ENCODE measurements at places on chromosomes 4 and X.

DNA sequence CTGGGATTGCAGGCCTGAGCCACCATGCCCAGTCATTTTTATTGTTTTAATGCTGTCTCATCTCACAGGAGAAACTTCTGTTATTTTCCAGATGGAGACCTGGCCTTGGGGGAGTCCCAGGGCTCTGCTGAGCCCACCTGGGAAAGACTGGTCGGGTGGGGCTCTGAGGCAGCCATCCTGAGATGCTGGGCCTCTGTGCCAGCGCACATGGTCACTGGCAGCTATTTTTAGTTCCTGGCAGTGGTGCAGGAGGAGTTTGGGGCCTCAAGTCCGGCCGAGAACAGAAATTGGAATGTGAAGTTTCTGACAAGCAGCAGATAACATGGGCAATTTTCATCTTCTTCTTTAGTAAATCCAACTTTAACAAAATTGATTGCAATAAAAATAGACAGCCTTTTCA lies 44.5 kb downstream of the SORCS2 start:
- no peak for DNase-seq

GRCh38 chr4:169952236-169953002 lies 73.8 kb downstream of the MFAP3L start:
- no peak for DNase-seq

DNA sequence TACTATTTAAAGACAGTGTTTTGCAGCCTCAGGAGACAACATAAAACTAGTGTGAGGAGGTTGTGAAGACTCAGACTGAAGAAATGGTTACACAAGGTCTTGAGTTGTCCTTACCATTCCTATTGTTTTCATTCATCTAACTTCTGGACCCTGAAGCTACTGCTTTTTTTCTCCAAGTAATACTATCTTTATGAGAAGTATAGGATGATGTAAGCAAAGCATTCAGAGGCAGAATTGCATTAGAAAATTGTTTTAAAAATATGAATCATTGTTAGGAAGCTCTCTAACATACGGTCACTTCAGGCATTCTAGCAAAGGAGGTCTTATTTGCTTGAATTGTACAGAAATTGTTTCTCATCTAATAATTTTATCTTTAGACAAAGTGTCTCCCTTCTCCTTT lies 357.8 kb downstream of the TLL1 start:
- DNase-seq, result no peak

- no peak for DNase-seq
Observed at GRCh38 chr4:107619066-107619465, 101.0 kb downstream of the PAPSS1 start.

DNA sequence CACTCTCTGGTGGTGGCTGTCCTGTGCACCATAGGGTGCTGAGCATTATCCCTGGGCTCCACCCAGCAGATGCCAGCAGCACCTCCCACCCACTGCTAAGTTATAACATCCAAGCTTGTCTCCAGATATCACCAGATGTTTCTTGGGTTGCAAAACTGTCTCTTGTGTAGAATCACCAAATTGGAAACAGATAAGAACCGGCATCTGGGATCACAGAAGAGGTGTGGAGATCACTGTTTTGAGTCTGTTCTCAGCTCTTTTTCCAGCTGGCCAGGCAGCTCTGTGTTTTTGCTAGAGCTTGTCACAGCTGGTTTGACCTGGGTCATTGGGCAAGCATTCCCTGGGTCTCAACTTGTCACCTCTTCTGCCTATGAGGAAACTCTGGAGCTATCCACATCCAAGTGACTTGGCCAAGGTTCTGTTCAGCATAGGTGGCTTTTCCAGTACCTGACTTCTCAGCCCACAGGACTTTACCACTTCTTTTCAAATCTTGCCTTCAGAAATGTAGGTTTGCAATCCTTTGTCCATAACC lies 15.3 kb upstream of the PUDP start:
- DNase-seq, result no peak

GRCh38 chrX:40132751-40133150 lies 35.0 kb upstream of the BCOR start:
- no peak for DNase-seq

GRCh38 chr4:123786920-123787319 lies 390.3 kb downstream of the SPRY1 start:
- DNase-seq, result peak; percentile 83

DNA sequence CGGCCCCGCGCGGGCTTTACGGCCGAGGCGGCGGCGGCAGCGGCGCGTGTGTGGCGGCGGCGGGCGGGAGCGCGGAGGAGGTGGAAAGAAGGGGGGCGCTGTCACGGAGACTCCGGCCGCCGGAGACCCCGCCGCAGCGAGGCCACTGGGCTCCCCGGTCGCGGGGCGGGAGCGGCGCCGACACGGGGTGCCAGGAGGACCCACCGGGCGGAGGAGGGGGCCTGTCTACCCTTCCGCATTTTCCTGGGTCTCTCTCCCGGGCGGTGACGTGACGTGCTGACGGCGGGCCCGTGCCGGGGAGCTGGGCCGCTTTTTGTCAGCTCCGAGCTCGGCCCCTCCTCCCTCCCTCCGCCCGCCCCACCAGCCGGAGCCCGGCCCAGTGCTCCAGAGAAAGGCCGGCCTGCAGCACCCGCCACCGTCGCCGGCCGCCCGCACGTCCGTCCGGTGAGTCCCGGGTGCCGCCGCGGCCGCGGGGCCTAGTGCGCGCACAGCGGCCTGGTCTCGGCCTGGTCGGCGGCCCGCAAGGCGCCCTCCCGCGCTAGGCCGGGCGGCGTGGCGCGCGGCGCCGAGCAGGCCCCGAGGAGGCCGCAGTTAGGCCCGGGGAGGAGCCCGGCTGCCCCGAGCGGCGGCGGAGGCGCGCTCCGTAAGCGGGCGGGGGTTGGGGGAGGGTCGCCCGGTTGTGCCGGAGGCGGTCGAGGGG lies at the start of gene ZFX:
ZFX (plus strand) TSS at position 379 of the 700 bp plus-strand sequence. CDS start 23,014 bp downstream, outside the sequence.
- no peak for DNase-seq

GRCh38 chr4:16225167-16225862 lies 956 bp downstream of the TAPT1 start:
- no peak for DNase-seq

- DNase-seq, result no peak
Observed at GRCh38 chrX:154603438-154604430, 15.3 kb downstream of the CTAG1B start.

DNA sequence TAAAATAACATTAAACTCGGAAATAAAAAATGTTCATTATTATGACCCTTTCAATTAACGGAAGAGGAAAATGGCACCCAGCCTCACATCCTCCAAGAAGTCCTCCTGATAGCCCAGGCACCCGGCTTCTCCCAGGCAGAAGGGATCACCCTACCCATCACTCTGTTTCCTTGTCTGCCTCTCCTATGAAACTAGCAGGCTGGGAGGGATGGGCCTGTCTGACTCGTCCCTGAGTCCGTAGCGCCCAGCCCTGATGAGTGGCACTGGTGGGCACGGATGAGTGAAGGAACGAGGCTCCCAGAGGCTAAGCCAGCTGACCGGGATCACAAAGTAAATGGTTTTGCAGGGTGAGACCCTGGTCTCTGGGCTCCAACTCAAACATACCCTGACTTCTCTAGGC lies 28.6 kb upstream of the KIAA0232 start:
- DNase-seq, result no peak

DNA sequence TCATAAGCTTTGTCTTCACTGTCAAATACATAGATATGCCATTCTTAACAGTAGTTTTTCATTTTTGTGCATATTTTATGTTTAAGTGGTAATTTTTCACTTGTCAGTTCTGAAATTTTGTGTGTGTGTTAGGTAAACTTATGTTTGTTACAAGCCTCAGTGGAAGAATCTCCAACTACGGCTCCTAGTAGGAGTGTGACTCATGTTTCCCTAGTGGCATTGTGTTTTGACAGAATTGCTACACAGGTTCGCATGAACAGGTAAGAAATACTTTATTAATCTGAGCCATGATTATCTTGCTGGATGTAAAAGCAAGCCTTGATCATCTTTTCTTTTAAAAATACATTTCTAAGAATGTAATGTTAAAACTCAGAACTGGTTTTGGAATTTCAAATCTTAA lies 94.4 kb downstream of the BLTP1 start:
- DNase-seq, result no peak

GRCh38 chr4:27009539-27009938 lies 148.9 kb downstream of the STIM2 start:
- no peak for DNase-seq

DNA sequence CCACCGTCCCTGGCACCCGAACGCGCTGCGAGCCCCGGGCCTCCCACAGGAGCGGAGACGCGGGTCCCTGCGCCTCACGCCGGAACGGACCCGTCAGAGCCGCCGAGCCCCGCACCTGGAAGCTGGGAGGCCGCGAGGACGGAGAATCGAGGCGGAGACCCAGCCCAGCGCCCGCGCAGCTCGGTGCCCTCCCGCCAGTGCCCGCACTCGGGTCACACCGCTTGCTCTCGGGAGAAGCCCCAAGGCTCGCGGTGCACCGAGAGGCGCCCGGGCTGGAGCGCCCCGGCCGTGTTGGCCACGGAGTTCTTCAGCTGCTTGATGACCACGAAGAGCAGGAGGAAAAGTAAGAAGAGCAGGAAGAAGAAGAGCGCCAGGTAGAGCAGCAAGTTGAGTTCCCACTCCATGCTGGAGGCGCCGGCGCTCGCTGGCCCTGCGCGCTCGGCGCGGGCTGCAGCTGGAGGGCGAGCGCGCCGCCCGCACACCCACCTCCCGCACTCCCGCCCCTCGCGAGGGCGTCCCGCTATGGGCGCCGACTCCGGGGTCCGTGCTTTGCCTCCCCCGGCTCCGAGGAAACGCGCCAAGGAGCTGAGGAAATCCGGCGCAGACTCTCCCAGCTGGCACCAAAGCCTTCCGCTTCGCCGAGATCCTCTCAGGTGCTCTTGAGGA lies at the start of gene SMIM43:
SMIM43 (minus strand) TSS at position 463 of the 666 bp plus-strand sequence; CDS start at position 404, 59 bp downstream.
- DNase-seq, result no peak

DNA sequence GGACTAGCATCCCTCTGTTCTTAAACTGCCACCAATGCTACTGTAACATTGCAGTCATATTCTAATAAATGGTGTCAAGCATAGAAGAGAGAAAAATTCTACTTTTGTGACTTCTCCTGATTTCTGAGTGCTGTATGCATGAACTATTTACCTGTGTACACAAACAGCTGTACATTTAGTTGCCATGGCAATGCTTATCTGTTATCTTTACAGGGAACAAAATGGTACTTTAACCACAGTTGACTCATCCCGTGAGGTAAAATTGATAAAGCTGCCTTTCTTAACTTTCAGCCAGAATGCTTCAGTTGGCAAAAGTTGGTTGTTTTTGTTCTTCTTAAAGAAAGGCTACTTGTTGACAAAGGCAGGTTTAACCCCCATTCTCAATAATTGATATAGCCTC lies 587.5 kb upstream of the MAGEB2 start:
- DNase-seq, result no peak

DNA sequence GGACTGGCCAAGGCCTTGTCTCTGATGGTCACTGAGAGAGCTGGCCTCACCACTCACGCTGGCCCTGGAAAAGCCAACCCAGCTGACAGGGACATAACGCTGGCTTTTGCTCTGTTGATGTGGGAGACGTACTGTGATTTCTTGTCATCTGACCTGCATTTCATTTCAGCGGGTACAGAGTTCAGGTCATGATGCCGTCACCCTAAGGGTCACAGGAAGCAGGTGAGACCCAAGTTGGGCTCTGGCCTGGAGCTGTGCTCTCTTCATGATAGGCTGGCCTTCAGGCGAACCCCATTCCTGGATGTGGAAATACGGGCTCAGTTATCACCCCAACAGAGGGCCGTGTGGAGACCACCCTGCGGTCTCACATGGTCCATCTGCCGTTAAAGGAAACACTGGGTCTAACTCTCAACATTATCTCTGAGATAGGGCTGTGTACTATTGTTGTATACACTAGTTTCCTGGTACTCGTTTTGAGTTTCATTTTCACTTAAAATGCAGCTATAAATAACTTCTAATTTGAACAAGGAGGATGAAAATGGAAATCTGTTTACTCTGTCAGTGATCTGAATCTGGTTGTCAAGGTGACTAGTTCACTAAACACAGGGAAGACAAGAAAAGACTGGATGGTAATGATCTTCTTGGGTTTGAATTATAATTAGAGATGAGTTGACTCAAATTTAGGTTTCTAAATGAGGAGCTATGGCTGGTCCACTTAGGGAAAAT lies 89.1 kb downstream of the TBC1D9 start:
- DNase-seq, result no peak

- no peak for DNase-seq
Observed at GRCh38 chr4:1183985-1184773, 11.8 kb upstream of the SPON2 start.

GRCh38 chrX:10800796-10801195 lies 180.4 kb upstream of the MID1 start:
- no peak for DNase-seq

- DNase-seq, result no peak
Observed at GRCh38 chrX:37863728-37864127, 16.4 kb upstream of the DYNLT3 start.

DNA sequence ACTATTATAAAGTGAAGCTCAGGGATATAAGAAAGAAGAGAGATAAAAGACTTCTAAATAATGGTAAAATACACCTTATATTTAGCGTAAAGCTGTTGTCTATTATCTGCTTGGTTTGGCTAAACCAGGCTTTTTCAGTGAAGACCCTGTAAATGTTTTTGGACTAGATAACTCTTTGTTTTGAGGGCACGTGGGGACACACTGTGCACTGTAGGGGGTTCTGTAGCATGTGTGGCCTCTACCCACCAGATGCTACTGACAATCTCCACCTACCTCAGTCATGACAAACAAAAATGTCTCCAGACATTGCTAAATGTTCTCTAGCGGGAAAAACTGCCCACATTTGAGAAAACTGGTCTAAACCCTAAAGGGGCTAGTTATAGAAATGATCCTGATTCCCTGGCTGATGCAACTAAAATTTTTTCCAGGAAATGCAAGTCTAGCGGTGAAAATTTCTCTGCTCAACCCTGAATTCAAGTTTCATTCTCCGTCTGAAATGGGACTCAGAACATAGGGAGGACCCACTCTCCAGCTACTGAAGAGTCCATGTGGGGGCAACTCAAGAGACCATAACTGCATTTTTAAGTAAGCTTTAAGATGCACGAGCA lies 355.2 kb upstream of the RASGEF1B start:
- no peak for DNase-seq

DNA sequence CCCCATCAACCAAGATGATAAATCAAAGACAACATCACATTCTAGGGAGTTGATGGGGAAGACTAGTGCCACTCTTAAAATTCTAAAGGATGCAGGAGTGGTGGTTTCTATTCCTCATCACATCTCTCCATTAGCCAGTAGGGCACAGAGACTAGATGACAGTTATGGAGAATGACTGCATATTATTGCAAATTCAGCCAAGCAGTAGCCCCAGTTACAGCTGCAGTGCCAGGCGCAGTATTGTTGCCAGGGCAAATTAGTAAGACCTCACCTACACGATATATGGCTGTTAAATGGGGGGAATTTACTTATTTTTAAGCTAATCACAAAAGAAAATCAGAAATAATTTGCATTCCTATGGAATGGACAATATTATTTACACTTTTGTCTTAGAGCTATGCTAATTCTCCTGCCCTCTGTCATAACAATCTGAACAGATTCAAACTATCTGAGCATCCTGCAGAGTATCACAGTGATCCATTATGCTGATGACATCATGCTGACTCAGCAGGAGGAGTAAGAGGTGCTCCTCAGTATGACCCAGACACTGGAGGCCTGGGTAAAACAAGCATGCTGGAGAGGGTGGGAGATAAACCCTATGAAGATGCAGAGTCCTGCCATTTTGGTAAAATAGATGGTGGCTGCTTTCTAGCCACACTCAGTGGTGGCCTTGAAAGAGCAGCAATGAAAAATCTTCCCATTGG lies 24.7 kb downstream of the ETNPPL start:
- no peak for DNase-seq

GRCh38 chrX:16651391-16652024 lies 1.6 kb downstream of the S100G start:
- no peak for DNase-seq
